ENCODE measurements at places on chromosomes 6 and 20.

- no peak for DNase-seq
Measured at GRCh38 chr6:122428781-122429180, 29.3 kb downstream of the HSF2 start.

- DNase-seq = no peak
Measured at GRCh38 chr6:34025861-34026260, 120.0 kb downstream of the GRM4 start.

GRCh38 chr6:142569676-142570075 lies 267.9 kb downstream of the ADGRG6 start:
- no peak for DNase-seq

DNA sequence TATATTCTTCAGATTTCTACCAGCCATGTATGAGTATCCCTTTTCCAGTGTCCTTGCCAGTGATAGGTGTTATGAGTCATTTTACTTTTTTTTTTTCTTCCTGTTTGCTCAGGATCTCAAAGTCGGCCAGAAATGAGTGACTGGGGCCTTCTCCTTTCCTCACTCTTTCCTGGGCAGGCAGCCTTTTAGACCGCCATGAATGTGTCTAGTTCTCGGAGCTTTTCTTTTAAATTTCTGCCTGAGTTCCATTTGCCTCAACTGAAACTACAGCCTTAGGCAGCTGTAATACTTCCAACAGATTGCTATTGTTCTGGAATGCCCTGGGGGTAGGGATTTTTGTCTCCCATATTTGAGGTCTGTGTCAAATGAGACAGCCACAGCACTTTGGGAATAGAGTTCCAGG lies 83.7 kb downstream of the STXBP5 start:
- peak; percentile 24 for DNase-seq

- no peak for DNase-seq
Measured at GRCh38 chr6:113328886-113329381, 528.2 kb upstream of the MARCKS start.

GRCh38 chr6:119453242-119454200 lies 104.0 kb upstream of the MAN1A1 start:
- DNase-seq = no peak

DNA sequence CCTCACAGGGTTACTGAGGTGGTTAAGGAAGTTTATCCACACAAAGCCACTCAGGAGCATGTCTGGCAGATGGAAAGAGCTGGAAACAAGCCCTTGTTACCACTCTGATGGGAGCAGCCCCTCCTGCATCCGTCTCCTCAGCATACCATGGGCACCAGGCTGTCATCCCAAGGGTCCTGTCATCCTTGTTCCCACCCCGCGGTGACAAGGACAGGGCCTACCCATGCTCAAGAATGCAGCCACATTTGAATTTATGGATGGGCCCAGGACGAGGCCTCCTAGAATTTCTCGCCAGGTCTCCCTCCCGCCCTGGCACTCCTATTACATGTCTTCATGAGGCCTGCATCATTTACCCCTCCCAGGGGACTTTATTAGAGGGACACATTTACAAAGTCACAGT lies 60.0 kb downstream of the NPEPL1 start:
- DNase-seq = no peak

- DNase-seq = no peak
Measured at GRCh38 chr20:48283470-48284110, 498.3 kb upstream of the SULF2 start.

GRCh38 chr6:52632011-52632410 lies 38.9 kb upstream of the TMEM14A start:
- no peak for DNase-seq

- DNase-seq = no peak
Measured at GRCh38 chr6:34128045-34128444, 17.8 kb downstream of the GRM4 start.

- DNase-seq = no peak
Measured at GRCh38 chr6:122692175-122692598, 82.0 kb downstream of the PKIB start.

GRCh38 chr20:62587757-62588402 lies 54.4 kb upstream of the SLCO4A1 start:
- DNase-seq = no peak

DNA sequence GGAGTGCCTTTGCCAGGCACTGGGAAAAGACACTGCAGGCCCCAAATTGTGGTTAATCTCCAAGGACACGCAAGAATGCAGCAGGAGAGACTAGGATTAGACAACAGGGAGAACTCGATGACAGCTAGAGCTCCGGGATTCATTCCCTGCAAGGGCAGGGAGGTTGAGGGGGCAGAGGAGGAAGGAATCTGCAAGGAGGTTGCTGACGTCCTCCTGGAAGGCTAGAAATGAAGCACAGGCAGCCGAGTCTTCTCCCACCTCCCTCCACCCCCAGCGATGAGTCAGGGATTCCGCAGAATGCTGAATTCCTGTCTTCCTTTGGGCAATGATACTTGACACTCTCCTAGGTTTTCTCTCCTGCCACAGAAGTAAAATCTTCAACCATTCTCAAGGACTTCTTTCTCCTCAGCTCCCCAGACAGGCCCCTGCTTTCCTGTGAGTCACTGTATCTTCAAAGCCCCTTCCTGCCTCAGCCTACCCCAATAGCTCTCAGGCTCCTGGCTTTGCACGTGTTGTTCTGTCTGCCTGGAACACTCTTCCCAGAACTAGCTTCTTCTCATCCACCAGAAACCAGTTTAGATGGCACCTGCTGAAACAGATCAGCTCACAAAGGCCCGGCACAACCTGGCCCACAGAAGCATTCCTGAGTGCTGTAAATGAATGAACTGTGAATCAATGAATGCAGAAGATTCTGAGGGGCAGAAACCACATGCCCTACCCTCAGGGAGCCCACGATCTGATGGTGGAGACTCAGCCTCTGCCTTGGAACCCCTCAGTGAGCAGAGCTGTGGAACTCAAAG lies 85.6 kb downstream of the MRPL14 start:
- peak; percentile 56 for DNase-seq

All from KBM-7 (cell line).